ENCODE measurements at places on chromosomes 13 and 19. TPM values are rescaled to one million over a fixed set of nuclear protein-coding genes. Genes with fewer than 3 reads are reported as not detected.

- H3K4me1 ChIP-seq, result peaks cover 12% of the 10 kb centered on the region
- DNase-seq, result no peak
- no peak overlapping the region for H3K27ac ChIP-seq
- no peak overlapping the region for H3K4me3 ChIP-seq
- no peaks in the 10 kb centered on the region for H3K36me3 ChIP-seq
- H3K27me3 ChIP-seq, result no peaks in the 10 kb centered on the region
Observed at GRCh38 chr13:70960841-70961443, 852.7 kb upstream of the KLHL1 start.

- H3K27ac ChIP-seq, result no peak overlapping the region
- peaks cover 1% of the 10 kb centered on the region for H3K4me1 ChIP-seq
- peaks cover 58% of the 10 kb centered on the region for H3K27me3 ChIP-seq
- DNase-seq, result peak; percentile 63
- peak overlapping the region; percentile 24 for H3K4me3 ChIP-seq
Observed at GRCh38 chr19:50909240-50910070, 1.7 kb downstream of the KLK4 start.

- H3K4me3 ChIP-seq, result no peak overlapping the region
- peaks cover 6% of the 10 kb centered on the region for H3K27me3 ChIP-seq
- H3K27ac ChIP-seq, result no peak overlapping the region
Observed at GRCh38 chr13:75873494-75873893, 237.4 kb downstream of the LMO7 start.

RAB3A gene
- total RNA-seq, result 3.3 TPM

ONECUT3 gene
- 41.9 TPM for total RNA-seq

POSTN gene
- total RNA-seq, result 2.0 TPM

All from progenitor cell of endocrine pancreas (in vitro differentiated cells).